ENCODE measurements at places on chromosomes 1 and 21.

GRCh38 chr1:58854576-58854975 is 70.7 kb upstream of the JUN start:
- DNase-seq, result no peak

- DNase-seq, result no peak
These were observed 9.2 kb downstream of the ADPRS start for GRCh38 chr1:36097693-36098585.

DNA sequence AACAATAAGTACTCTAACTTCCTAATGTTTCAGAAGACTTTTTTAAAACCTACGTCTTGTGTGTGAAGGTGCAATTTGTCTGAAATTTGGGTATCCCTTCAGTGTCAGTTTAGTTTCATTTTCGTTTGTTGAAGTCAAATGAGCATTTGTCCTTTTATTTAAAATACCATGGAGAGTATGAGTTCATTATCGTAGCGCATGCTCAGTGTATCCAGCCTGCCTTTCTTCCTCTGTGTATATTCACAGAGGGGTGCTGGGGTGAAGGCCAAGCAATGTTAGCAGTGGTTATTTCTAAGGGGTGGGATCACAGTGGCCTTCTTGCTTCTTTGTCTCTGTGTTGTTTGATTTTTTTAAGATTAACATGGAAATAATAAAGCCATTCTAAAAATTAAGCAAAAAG is 43.2 kb downstream of the CNN3 start:
- DNase-seq, result peak; percentile 7

DNA sequence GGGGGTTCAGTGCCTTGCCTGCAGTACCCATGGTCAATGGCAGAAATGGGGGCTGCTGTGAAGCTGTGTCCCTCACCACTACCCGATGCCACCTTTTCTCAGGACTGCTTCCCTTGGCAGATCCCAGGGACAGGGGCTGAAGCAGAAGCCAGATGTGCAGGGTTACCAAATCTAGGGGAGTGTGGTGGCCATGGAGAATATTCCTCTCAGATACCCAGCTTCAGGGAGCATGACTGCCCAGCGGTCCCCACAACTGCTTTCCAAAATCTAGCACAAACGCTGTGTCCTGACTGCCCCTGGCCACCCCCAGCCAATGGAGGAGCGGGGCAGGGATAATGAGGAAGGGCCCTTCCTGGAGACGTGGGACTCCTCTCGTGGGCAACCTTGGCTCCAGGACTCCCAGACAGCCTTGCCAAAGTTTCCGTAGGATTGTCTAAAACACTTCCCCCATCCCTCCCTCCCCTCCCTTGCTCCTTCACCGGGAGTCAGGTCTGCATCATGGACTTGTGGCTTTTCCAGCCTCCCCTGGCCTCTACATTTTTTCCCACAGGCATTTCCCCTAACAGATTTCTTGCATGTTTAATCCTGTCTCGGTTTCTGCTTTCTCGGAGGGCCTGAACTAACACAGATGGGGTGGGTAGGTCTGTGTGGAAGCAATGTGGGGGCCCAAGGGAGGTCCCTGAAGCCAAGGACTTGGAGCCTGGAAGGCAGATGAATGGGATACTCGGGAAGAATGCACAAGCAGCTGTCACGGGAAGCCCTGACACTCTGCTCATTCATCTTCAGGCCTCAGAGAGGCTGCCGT is 80.5 kb downstream of the OMA1 start:
- no peak for DNase-seq

DNA sequence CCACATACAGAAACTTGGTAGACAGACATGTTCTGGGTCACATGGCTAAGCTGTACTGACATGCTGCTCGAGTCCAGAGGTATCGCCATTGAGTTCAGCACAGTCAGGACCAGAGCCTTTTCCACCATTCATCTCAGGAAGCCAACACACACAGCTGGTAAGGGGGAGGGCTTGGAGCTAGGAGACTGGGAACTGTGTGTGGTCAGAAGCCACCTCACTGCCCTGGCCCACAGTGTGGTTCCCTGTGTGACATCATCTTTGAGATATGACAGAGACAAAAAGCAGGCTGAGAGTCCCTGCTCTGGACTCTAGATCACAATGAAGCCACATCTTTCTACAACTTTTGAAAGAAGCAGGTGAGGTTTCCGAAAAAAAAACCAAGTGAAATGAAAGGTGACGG is 107.2 kb downstream of the SIM2 start:
- no peak for DNase-seq

DNA sequence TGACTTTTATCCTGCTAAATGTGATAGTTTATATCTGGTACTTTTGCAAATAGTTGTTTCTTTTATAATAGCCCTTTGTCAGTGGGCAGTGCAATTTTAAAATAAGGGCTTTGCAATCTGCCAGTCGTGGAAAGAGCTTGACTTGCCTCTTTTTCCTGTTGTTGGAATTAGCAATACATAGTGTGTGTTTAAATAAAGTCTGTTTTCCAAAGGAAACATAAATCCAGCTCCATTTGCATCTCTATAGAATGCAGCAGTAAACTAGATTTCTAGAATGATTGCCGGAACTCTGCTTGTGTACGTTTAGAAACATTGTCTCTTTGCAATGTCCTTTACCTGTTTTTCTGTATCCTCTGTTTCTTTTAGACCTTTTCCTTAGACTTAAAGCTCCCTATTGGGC is 33.1 kb downstream of the GABPA start:
- no peak for DNase-seq

GRCh38 chr21:46294647-46295176 is 8.6 kb downstream of the YBEY start:
- no peak for DNase-seq

GRCh38 chr1:212512816-212513559 is 80.3 kb downstream of the NENF start:
- DNase-seq, result no peak

- DNase-seq, result no peak
These were observed 11.8 kb downstream of the UBIAD1 start for GRCh38 chr1:11284784-11285183.

- no peak for DNase-seq
These were observed 24.1 kb upstream of the TMEM222 start for GRCh38 chr1:27297903-27298302.

- DNase-seq, result no peak
These were observed 21.1 kb downstream of the CLDN8 start for GRCh38 chr21:30194701-30195299.

DNA sequence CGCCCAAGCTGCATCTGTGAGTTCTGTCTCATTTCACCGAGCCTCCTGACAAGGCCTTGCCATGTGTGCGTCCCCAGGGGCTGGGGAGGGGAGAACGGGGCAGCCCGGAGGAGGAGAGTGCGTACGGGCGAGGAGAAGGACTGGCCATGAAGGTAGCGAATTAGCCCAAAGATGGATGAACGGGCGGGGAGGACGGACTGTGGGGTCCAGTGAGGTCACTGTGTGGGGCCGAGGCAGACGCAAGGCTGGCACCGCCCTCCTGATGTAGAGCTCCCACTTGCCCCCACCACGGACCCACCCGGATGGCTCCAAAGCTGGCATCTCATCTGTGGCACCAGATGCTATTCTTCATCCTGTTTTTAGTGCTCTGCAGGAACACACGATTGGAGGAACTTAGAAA is 330.4 kb downstream of the AJAP1 start:
- DNase-seq, result no peak

DNA sequence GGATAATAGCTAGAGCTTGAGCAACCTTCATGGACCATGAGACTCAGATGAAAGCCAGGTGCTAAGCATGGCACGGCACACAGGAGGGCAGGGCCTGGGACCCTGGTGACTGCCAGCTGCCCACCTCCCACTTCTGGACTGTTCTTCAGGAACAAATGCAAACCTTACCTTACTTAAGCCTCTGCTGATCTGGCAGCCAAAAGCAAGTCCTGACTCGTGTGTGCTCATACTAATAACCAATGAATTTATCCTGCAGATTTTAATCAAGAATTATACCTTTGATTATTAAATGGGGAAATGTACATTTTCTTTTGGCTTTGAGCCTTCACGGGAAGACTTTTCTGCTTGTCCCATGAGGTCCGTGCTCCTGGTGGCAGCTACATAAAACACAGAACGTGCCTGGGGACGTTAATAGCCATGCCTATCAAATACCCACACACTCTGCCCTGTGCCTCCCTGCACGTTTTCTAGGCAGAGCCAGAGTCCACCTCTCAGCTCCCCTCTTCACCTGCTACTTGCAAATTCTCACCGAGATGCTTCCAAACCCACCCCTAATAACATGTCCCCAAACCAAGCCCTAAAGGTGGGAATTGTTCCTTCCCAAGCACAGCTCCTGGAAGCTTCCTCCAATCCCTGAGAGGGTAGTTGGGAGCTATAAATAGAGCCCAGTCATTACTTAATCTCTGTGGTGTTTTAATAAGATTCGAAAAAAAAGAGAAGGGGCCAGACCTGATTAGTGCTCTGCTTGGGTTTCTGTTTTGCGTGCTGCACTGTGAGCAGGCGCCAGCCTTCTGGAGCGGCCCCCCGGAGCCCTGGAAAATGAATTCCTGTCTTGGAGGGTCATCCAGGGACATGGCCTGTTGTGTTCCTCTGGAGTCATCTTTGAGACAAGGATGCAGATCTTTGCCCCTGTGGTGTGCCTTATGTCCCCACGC is 33.5 kb downstream of the SLC1A7 start:
- no peak for DNase-seq

DNA sequence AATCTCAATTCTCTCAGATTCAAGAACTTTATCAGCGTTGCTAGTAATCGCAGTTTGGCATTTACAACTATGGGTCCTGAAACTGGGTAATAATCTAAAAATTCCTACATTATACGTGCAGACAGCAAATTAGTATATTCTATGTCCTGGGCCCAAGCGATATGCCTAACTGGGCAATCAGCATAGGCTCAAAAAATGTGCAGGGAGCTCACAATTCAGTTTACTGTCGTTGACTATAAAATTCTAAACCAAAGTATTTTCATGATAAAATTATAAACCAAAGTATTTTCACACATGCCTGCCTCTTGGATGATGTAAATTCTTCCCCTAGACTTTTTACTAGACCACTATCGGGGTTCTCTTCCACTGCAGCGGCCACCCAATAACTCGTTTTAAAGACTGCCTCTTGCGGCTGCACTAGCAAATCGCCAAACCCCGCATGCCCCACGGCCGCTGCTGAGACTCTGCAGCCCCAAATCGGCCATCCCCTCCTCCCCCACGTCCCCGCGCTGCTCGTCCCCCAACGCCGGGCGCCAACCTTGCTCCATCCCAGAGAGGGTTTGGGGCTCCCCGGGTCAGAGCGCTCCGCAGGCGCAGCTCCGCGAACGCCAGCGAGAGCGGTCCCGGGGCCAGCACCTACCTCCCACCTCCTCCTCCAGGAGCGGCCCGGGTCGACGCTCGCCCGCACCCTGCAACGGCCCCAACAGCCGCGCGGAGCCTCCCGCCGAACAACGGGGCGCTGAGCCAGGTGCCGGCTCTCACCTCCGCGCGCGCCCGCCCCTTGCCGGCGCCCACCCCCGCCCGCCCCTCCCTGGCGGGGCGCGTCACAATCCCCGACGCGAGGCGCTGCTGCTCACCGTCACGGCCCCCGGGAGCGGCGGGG is 506 bp downstream of the SSX2IP start:
- peak; percentile 59 for DNase-seq

- DNase-seq, result no peak
These were observed 160.9 kb downstream of the GPATCH2 start for GRCh38 chr1:217469983-217470382.

DNA sequence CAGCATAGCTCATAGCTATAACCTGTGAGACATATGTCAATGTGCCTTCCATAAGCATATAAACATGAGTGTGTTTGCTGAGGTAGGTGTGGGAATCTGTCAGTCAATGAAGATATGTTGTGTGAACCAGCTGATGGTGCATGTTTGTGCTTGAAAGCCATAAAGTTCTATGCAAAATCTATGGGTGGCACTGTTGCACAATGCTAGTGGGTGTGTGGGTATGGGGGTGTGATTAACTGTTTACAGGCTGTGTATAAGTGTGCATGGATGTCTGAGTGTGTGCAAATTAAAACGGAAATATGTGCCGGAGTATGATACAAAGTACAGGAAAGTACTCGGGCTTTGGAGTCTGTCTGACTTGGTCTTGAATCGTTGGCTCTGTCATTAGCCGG is 1.0 kb upstream of the ATP2B4 start:
- peak; percentile 34 for DNase-seq

DNA sequence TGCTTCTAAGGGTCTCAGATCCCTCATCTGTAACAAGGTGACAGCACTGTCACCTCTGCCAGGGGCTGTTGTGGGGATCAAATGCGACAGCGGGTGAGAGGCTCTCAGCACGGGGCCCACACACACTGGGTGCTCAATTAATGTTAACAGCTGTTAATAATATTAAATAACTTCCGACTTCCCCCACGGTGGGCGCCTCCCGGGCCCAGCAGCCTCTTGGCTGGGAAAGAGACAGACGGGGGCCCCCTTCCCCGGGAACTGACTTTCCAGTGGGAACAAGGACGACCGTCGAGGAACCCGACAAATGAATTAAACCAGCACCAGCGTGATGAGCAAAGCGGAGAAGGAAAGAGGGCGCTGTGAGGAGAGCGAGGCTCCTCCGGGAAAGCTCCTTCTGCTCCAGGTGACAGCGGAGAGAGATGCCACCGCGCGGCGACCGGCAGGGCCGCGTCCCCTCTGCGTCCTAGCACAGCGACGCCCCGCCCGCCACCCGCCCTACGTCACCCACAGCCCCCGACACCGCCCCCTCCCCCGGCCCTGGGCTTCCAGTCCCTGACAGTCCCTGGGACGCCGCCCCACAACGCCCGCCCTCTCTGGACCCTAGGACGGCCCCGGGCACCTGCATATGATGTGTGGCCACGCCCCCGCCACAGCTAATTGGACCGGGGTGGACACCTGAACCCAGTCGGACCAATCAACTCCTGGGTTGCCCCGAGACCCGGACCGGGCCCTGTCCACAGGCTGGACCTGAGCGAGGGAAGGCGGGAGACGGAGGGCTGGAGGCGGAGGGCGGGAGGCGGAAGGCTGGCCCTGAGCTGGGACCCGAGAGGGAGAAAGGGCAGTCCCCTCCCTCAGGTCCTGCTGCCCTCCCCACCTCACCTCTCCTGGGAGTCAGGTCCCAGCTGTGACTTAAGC is 38.2 kb downstream of the MATN1 start:
- DNase-seq, result peak; percentile 11

GRCh38 chr1:38301040-38301439 is 254.4 kb upstream of the POU3F1 start:
- DNase-seq, result no peak

- no peak for DNase-seq
These were observed 179.1 kb downstream of the FASLG start for GRCh38 chr1:172837816-172838679.

- no peak for DNase-seq
These were observed 29.4 kb downstream of the FRRS1 start for GRCh38 chr1:99737016-99737415.

- no peak for DNase-seq
These were observed 73.4 kb downstream of the ZP4 start for GRCh38 chr1:237817277-237817676.

GRCh38 chr1:44946725-44947062 is 39.7 kb downstream of the EIF2B3 start:
- DNase-seq, result no peak
